ENCODE measurements at places on chromosomes 3 and 15. TPM values are rescaled to one million over a fixed set of nuclear protein-coding genes. Genes with fewer than 3 reads are reported as not detected.

The PROK2 gene
- total RNA-seq, result not detected

DNA sequence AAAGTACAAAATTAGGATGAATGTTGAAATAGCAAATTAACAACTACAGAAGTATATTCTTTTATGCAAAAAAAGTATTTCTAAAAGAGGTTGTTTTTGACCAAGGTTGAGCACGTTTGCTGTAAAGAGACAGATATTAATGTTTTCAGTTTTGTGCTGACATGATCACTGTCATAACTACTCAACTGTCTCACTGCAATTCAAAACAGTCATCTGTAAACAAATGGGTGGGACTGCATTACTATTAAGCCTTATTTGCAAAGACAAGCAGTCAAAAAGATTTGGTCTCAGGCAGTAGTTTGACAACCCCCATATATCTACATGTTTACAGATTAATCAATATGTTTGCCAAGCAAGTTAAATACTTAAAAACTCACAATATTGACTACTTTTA, 109.1 kb upstream of the ZNF385D start:
- H3K4me1 ChIP-seq, result peaks cover 12% of the 10 kb centered on the region
- no peak for DNase-seq
- H3K27me3 ChIP-seq, result no peaks in the 10 kb centered on the region
- H3K27ac ChIP-seq, result no peak overlapping the region
- H3K4me3 ChIP-seq, result no peak overlapping the region

The CCR8 gene
- not detected for total RNA-seq

DNA sequence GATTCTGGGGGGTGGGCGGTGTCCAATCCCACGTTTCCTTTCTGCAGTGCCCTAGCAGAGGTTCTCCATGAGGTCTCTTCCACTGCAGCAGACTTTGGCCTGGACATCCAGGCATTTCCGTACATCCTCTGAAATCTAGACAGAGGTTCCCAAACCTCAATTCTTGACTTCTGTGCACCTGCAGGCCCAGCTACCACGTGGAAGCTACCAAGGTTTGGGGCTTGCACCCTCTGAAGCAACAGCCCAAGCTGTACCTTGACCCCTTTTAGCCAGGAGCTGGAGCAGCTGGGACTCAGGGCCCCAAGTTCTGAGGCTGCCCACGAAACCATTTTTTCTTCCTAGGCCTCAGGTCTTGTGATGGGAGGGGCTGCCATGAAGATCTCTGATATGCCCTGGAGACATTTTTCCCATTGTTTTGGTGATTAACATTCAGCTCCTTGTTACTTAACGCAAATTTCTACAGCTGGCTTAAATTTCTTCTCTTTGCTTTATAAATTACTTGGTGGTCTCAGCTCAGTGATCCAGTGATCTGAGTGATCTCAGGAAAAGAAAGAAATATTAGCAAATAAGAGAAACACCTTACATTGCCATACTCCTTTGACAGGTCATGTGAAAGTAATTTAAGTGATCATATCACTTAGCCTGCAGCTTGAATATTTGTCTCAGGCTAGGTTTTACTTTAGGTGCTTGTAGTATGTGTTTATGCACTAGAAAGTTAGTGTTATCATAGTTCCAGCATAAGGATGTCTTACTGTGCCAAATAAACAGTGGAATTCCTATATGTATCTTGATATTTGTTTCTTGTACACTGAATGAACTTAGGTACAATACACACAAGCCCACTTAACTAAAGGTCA, 3.0 kb downstream of the SNAP23 start:
- H3K4me3 ChIP-seq, result no peak overlapping the region
- H3K27ac ChIP-seq, result no peak overlapping the region
- H3K36me3 ChIP-seq, result no peaks in the 10 kb centered on the region

The CYB561D2 gene
- total RNA-seq, result 12.6 TPM

DNA sequence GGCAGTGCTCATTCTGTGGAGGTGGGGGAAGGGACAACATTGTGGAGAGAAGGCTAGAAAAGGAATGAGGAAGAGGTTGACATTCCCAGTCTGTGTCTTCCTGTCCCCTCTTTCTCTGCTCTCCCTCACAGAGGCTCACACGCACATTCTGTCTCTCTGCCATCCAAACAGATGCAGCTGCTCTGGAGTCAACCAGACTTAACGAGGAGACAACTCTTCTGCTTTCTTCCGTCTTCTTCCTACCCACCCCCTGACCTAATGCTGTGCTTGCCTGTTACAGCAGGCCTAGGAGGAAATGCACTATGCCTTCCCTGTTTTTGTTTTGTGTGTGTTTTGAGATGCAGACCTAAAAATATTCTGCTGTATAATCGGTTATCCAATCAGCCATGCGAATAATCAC, 121.9 kb downstream of the CACNA1D start:
- no peak for DNase-seq
- H3K27me3 ChIP-seq, result no peaks in the 10 kb centered on the region
- no peaks in the 10 kb centered on the region for H3K36me3 ChIP-seq
- H3K4me3 ChIP-seq, result no peak overlapping the region

DNA sequence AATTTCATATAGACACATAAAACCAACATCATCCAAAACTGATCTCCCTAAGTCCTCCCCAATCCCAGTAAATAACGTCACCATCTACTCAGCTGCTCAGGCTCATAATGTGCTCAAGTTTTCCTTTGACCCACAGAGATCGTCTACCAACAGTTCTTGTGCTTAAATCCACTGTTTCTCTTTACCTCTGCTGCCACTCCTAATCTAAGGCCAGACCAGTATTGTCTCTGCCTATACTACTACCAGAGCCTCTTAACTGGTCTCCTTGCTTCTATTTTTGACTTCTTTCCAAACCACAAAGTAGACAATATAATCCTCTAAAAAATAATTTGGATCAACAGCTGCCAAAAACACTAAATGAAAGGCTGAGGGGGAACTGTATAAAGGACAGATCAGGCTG, 65.3 kb downstream of the CLASP2 start:
- H3K27ac ChIP-seq, result no peak overlapping the region
- no peak overlapping the region for H3K4me3 ChIP-seq

DNA sequence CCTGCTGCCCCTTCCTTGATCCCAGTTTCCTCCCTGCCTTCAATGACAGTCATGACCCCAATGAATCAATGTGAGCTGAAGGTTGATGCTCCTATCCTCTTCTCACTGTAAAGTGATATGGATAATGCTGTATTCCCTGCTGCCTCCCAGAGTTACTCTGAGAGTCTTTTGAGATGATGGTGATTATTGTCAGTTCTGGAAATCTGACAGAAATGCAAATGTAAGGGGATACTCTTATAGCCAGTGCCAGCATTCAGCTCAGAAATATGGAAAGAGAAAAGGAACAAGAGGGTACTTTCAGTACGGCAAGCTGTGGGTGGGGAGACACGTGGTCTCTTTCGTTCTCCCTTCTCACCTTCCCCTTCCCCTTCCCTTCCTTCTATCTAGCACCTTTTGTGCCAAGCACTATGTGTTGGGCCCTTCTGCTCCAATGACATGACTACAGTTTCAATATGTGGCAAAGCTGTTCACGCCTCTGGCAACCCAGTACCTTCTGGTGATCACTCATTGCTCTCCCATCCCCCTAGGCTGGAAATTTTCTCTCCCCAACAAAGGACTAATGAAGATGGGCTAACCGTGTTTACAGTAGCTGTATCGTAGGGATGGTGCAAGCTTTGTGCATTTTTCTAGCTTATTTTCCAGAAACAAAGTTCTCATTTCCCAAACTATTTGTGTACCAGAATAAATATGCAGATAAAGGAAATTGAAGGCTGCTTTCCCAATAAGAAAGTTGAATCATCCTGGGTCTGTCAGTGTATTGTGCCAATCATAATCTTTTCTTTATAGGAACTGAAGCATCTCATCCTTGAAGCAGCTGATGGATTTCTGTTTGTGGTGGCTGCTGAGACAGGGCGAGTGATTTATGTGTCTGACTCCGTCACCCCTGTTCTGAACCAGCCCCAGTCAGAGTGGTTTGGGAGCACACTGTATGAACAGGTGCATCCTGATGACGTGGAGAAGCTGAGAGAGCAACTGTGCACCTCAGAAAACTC, 70.3 kb downstream of the ARNT2 start:
- no peak overlapping the region for H3K27ac ChIP-seq
- no peaks in the 10 kb centered on the region for H3K4me1 ChIP-seq
- H3K27me3 ChIP-seq, result peaks cover 4% of the 10 kb centered on the region
- H3K4me3 ChIP-seq, result no peak overlapping the region
- peaks cover 36% of the 10 kb centered on the region for H3K36me3 ChIP-seq
- no peak for DNase-seq

The PLSCR2 gene
- total RNA-seq, result not detected

DNA sequence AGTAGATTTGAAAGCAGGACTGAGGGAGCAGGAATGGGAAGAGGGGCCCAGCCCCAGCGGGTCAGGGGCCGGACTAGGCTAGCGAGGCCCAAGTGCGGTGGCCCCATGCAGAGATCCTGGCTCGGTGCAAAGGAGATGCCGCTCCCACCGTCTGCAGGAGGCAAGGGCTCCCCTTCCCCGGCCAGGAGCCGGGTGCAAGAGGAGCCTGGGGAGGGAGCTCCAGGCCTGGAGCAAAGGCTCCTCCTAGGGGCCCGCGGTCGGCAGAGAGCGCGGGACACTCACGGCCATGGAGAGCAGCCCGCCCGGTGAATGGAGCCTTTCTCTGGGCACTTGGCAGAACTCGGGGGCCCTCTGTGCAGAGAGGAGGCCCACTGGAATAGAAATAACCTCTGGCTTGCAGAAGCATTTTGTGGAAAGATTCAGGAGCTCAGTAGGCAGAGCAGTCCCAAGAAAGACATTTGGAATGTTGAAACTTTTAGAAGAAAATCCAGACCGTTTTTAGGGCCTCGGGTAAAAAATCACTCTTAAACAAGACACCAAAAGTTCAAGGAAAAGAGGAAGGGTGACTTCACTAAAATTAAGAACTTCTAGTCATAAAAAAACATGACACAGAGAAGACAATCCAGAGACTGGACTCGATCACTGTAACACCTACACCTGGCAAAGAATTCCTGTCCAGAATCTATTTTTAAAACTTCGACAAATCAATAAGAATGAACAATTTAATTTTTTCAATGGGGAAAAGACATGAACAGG, 43.0 kb upstream of the USP3 start:
- no peaks in the 10 kb centered on the region for H3K27me3 ChIP-seq
- H3K4me3 ChIP-seq, result no peak overlapping the region
- DNase-seq, result no peak
- H3K27ac ChIP-seq, result no peak overlapping the region

DNA sequence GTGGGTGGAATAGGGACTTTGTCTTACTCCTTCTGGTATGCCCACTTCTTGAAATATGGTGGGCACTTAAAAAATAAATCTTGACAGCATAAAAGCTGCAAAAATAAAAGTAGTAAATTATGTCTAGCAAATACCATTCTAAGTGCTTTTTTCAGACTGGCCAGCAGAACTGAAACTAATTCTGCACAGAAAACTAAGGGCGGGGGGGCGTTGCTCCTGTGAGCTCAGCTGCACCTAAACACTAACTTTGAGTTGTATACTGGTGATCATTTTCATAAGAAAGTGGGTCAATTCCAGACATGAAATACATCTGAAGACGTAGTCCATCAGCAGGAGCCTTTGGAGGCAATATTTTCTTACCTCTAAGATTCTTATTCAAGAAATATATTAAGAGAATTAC, 114.8 kb downstream of the WDR76 start:
- H3K36me3 ChIP-seq, result no peaks in the 10 kb centered on the region
- DNase-seq, result no peak
- H3K4me3 ChIP-seq, result no peak overlapping the region
- peaks cover 2% of the 10 kb centered on the region for H3K4me1 ChIP-seq

Measured in glutamatergic neuron (in vitro differentiated cells).